ENCODE measurements at places on chromosomes 1 and 21.

DNA sequence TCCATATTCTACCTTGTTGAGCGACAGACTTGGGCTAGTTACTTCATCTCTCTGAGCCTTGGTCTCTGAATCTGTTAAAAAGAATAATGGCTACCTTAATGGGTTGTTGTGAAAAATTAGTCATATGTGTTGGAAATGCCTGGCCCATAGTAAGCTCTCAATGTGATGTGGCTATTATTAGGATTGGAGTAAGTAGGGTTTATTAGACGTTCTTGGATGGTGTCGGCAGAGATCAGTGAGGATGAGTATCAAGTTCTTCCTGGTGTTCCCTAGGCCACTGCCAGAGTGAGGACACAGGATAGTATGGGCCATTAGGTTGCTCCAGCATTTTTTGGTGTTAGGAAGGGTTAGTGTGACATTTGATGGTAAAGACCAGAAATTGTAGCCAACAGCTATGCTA lies 121.1 kb upstream of the DUSP10 start:
- no peak for DNase-seq

DNA sequence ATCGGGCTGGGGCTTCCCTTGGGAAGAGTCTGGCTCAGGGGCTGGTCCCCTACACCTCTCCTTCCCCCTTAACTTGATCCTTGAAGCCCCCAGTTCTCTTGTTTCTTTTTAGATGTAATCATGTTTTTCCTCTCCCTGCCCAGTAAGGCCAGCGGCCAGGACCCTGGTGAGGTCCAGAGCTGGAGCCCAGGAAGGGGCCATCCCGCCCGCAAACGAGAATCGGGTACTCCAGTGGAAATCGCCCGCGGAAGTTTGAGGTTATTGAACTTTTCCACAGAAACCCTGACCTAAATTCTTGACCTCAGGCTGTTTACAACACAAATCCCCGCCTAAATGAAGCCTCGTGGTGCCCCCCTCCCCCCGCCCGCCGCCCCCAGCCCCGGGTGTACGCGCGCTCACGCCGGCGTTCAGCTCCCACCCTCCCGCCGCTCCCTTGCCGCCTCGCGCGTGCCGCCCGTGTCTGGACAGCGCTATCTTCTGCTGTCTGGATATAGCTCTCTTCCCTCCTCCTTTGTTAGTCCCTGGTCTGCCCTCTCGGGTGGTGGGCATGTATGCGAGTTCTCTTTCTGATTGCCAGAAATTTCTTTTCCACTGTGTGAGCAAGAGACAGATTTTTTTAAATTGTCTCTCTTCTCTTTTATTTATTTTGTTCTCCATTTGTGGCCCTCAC lies 165.9 kb upstream of the CACNA1E start:
- DNase-seq, result no peak

DNA sequence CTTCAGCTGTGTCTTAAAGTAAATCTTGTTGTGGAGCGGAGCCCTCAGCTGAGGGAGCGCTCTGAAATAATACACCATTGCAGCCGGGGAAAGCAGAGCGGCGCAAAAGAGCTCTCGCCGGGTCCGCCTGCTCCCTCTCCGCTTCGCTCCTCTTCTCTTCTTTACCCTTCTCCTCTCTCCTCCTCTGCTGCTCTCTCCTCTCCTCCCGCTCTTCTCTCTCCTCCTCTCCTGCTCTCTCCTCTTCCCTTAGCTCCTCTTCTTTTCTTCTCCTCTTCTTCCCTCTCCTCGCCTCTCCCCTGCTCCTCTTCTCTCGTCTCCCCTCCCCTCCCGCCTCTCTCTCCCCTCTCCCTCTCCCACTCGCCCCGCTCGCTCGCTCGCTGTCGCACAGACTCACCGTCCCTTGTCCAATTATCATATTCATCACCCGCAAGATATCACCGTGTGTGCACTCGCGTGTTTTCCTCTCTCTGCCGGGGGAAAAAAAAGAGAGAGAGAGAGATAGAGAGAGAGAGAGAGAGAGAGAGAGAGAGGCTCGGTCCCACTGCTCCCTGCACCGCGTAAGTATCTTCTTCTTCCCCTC lies at the start of gene PROX1:
Gene PROX1 (plus strand): TSS at position 47 of the 580 bp plus-strand sequence. CDS start 8,563 bp downstream, outside the sequence.
- no peak for DNase-seq

GRCh38 chr1:87753366-87753765 lies 424.7 kb downstream of the LMO4 start:
- DNase-seq, result no peak

DNA sequence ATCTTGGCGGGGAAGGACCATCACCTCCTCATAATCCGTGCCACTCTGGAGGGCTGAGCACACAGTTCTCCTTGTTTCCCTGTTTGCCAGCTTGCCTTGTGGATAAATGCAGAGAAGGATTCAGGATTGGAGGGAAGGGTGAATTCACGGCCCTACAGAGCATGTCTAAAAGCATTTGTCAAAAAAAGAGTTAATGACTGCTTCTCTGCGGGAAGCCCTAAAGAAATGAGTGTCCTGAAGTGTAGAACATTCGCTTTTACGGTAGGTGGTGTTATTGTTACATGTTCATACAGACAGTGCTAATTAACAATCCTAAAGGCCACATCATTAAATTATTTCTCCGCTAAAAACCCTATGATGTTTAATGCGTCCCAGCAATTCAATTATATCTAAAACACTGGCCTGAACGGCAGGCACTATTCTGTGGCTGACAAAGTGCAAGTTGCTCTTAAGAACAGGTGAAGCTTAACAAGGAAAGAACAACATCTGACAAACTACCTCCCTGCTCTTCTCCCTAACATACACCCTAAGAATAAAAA lies 112.3 kb upstream of the NFIA start:
- DNase-seq, result no peak

DNA sequence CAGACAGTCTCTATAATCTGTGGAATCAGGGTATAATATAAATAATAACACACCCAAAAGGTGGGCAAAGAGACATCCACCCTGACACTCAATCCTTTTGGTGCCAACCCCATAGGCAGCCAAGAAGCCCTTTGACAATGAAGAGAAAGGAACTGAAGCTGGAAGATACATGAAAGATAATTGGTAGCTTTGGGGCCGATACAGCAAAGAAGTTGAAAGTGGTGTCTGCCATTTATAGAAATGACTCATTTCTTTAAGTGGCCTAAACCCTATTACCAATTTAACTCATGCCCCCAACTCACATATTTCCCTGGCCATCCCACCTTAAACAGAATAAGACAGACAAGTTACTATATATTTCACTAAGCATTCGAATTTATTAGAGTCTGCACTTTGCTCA lies 167.0 kb downstream of the ZC3H11B start:
- DNase-seq, result no peak

GRCh38 chr21:44000360-44000759 lies 11.7 kb upstream of the TRAPPC10 start:
- no peak for DNase-seq

GRCh38 chr1:151980287-151981177 lies 13.1 kb downstream of the S100A10 start:
- DNase-seq, result no peak

DNA sequence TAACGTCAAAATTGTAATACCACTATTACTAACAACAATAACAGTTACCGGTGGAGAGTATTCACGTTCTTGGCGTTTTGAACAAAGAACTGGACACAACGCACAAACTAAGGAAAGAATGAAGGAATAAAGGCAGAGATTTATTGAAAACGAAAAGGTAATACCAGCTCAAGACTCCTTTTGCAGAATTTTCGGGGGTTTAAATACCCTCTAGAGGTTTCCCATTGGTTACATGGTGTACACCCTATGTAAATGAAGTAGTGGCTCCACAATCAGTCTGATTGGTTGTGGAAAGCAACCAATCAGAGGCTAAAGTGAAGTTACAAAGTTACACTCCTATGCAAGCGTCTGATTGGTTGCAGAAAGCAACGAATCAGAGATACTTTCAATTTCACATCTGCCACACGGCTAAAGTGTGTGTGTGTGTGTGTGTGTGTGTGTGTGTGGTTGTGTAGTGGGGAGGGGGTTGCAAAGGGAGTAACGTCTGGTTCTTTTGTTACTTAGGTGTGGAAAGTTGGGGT lies 1.1 kb upstream of the GTF2B start:
- DNase-seq, result no peak

DNA sequence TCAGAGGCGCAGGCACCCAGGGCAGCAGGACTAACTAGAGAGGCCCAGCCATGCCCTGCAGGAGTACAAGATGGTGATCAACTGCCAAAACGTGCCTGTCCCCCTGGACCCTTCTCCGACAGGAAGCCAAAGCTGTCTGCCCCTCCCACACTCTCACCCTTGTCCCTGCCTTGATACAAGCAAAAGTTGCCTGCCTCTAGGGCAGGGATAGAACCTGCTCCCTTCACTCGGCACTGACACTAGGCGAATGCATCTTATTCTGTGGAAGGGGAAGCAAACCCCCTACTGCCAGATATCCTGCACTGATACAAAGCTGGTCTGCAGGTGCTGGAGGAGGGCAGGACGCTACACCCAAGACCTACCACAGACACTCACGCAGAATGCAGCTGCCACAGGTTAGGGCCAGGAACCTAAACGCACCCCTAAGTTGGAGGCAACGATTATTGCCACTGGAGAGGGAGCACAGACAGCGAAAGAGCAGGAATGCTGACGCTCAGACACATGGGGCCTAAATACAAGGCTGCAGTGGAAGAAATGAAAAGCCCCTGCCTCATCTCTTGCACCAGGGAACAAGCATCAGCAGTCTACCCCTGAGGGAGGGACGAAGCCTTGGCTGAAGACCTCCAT lies 3.7 kb downstream of the TARBP1 start:
- DNase-seq, result no peak

- DNase-seq, result no peak
Observed at GRCh38 chr21:38925923-38926322, 120.2 kb downstream of the ETS2 start.

GRCh38 chr1:84166797-84167196 lies 22.7 kb downstream of the PRKACB start:
- no peak for DNase-seq
